NCI-H345 (cell line): ENCODE measurements at places on chromosomes 7 and 10.

GRCh38 chr10:112584276-112584675, 137.3 kb downstream of the VTI1A start:
- DNase-seq = no peak

DNA sequence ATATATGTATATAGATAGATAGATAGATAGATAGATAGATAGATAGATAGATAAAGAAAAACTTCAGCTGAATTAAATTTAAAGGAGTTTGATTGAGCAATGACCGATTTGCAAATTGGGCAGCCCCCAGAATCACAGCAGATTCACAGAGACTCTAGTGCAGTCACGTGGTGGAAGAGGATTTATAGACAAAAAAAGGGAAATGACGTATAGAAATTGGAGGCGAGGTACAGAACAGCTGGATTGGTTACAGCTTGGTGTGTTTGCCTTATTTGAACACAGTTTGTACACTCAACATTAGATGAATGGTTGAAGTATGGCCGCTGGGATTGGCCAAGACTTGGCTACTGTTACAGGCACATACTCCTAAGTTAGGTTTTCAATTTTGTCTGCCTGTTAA, 8.2 kb upstream of the PODXL start:
- DNase-seq = no peak

DNA sequence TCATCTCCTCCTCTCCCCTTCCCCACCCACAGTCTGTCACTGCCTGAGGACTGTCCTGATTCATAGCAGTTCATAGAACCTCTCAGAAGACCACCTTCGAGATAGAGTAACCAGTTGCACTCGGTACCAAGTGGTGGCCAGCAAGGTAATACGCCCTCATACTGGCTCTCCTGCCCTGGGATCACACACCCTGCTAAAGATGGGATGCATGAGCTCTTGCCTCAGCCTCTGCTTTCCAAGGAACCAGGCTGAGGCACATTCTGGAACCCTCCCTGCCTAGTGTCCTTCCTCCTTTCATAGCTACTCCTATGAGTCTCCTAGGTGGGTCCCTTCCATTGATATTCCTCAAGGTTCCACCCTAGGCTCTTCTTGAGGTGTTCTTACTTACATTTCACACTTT, 15.5 kb downstream of the CFAP43 start:
- no peak for DNase-seq

GRCh38 chr7:42400961-42401360, 164.0 kb upstream of the GLI3 start:
- no peak for DNase-seq

DNA sequence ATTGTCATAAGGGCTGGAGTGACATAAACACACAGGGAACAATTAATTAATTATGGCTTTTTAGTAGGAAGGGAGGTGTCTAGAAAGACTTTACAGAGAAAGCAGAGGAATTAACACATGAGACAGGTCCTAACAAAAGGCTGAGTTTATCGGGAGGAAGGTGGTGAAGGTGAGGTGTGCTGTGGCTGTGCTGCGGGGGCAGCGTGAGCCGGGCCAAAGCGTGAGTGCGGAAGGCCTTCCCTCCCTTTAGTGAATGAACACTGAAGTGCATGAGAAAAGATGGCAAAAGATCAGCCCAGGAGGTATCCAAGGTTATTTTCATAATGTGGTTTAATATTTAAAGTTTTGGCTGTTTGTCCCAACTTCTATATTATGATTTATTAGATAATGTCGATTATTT, 243.4 kb upstream of the PLXNA4 start:
- no peak for DNase-seq

DNA sequence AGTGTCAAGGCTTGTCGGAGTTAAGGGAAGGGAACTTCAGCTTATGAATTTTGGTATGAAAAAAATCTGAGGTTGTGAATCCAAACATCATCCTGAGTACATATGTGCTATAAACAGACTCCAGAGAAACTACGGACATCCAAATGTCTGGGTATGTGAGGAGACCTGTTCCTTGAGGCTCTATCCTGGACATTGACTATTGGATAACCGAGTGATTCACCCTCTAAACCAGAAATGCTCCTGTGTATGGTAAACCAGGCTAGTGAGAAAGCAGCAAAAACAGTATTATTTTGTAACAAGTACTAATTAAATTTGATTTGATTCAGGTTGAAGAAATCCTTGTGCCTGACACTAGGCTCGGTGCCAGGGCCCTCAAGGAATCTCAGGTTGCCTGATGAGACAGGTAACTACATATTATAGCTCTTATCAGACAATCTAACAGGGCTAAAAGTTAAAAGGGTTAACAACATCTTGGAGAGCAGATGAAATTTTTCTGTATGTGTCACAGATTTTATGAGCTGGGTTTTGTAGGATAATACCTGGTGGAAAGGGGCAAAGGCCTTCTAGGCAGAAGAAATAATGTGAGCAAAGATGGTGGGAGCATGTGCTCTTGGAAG, 10.4 kb upstream of the STOX1 start:
- no peak for DNase-seq

DNA sequence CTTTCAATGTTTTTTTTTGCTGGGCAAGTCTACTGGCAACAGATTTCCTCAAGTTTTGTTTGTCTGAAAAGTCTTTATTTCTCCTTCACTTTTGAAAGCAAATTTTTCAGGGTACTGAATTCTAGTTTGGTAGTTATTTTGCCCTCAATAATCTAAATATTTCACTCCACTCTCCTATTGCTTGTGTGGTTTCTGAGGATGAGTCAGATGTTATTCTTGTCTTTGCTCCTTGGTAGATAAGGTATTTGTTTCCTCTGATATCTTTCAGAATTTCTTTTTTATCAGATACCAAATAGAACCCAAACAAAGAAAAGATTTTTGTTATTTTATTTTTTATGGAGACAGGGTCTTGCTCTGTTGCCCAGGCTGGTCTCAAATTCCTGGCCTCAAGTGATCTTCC, 99.2 kb upstream of the MALRD1 start:
- no peak for DNase-seq

DNA sequence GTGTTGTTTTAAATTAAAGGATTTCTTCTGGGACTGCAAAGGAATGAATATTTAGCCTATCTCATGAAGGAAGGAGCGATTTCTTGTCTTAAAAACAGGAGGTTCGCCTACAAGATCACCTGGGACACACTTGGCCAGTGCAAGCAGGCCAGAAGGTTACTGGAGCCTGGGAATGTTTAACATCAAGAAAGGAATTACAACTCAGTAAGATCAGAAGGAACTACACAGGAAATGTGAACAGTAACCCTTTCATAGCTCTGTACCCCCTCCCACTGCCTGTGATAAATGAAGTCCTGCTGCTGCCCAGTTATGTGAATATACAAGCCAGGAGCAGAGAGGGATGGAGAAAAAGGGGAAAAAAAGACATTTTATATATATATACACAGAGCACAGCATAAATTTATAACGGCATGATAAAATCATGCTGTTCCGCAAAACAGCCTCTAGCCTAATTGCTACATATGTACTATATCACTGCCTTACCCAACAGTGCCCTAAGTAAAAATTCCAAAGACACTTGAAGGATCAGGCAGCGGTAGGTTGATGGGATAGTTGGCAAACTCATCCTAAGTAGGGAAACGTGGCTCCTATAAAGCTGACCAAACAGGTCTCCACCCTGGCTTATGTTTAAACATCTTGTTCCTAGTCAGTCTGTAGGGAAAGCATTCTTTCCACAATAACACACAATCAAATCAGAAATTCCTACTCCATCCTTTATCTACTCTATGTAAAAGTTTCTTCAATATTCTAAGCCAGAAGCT, 63.8 kb downstream of the ZNF438 start:
- no peak for DNase-seq

DNA sequence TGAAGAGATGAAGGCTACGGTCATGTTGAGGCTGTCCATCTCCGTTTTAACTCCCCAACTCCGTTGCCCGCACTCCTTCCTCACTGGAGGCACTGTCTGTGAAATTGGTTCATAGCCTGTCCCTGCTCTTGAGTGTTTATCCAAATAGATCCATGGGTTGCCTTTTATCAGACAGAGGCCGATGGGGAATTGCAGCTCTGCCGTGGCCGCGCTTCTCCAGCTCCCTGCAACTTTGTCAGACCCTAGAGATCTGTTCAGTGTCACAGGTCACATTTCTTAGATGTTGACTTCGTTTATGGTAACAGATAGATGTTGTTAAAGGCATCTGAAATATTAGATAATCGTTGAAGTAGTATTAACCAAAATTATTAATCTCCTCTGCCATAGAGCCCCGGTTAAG, 14.7 kb downstream of the PPP2R2D start:
- no peak for DNase-seq

GRCh38 chr7:112192236-112193154, 13.7 kb downstream of the DOCK4 start:
- DNase-seq = no peak

DNA sequence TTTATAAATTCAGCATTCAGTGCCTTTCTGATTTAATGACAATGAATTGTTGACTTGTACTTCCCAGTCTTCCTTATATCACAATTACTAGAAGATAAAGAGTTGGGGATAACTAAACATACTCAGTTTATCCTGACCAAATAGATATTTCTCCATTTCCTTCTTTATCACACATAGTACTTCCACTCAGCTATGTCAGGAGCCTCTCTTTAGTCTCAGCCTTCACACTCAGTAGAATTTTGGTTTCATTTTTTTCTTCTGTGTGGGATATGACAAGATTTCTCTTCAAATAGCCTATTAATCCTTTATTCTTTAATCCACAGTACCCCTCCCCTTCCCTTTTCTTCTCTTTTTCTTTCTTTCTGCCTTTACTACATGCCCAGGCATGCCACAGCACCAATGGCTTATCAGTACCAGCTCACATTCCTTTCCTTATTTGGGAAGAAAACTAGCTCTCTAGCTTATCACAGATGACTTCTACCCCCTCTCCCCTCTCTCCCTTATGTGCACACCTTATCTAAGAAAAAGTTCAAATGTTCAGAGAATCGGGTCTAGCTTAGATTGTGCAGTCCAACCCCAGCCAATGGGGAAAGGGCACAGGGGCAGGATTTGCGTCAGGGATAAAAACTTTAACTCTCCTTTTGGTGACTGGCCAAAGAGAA, 109.0 kb downstream of the PHF14 start:
- DNase-seq = no peak

DNA sequence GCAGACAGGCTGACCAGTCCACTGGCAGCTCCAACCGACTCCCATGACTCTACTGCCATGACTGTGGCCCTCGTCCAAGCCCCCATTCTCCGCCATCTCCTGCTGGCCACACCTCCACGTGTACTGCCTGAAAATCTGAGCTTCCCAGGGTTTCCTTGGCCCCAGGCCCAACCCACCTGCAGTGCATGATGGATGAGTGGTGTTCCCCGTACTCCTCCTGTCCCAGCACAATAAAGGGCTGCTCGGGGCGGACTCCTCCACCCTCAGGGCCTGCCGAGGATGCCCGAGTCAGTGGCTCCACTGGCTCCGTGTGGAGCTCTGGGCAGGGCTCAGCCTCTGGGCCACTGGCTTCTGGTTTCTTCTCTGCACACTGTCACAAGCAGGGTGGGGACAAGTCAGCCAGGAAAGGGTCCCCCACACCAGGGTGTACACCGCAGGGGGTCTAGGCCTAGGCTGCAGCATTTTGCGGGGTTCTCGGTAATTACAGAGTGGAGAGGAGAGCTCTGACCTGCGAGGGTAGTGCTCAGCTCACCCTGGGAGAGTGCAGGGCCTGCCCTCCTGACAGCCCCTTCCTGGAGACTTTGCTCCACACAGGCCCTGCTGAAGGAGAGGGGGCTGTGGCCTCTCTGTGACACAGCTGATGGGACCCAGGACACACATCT, 15.2 kb downstream of the WDR91 start:
- no peak for DNase-seq

GRCh38 chr10:80589726-80590373, 52.1 kb downstream of the SH2D4B start:
- DNase-seq = no peak

- no peak for DNase-seq
Measured at GRCh38 chr7:32639122-32639521, 143.8 kb downstream of the AVL9 start.

GRCh38 chr7:55078465-55079372, 59.9 kb downstream of the EGFR start:
- DNase-seq = no peak

GRCh38 chr10:109432281-109432680, 491.0 kb downstream of the XPNPEP1 start:
- no peak for DNase-seq

- DNase-seq = no peak
Measured at GRCh38 chr10:47300429-47300931, 483 bp downstream of the GDF10 start.

DNA sequence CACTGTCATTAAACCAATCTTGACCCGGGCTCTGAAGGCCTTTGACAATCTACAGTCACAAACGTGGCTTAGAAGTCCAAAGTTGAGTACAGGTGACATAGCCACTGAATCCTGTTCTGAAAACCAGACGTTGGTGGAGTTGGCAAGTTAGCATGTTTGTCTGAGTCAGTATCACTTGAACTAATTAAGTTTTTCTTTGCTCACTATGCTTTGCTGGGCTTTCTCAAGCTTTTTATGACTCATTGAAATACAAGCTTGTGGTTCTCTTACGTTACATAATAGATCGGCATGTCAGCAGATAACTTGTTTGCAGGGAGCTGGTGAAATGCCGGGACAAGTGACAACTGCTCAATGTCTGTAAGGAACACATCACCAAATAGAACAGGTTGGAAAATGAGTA, 53.8 kb downstream of the ARL5B start:
- no peak for DNase-seq

DNA sequence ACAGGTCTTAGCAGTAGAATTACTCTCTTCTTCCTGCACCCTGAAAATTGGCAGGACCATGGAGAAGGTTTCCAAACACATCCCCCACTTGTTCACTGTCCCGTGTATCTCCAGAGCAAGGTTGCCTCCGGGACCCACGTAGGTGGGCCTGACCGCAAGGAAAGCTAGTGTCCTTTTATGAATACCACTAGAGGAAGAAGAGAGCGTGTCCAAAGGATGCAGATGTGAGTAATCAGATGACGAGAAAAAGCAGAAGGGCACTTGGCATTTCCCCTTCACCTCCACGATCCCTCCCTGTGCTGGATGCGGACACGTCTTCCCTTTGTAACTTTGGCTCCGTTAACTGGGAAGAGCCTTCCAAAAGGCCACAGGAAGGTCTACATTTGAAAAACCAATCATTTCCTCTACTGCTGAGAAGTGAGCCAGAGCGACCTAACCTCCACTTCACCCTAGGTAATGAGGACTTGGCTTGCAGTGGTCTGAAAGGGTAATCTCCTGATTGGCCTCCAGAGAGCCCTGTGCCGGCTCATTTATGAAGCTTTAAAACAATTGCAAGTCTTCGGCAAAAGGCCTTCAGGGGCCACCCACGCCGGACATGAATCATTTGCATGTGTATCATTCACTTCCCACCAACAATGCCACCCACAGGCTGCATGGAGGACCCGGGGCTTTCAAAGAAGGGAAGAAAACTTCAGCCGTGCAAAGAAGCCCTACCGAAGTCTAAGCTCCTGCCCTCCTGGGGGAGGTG, 55.4 kb downstream of the LYZL1 start:
- no peak for DNase-seq

GRCh38 chr7:76377186-76377918, 18.6 kb upstream of the YWHAG start:
- DNase-seq = no peak

GRCh38 chr7:89458114-89458513, 662.6 kb upstream of the TEX47 start:
- no peak for DNase-seq
